NAMALWA (cell line): ENCODE measurements at places on chromosomes 1 and 21.

GRCh38 chr1:160810486-160810885 is 14.5 kb downstream of the LY9 start:
- no peak for DNase-seq

- DNase-seq: no peak
Measured at GRCh38 chr1:26861286-26861701, 1.7 kb upstream of the SFN start.

GRCh38 chr1:9279172-9279840 is 13.4 kb upstream of the SPSB1 start:
- no peak for DNase-seq

- no peak for DNase-seq
Measured at GRCh38 chr1:59879996-59880505, 46.5 kb downstream of the CYP2J2 start.

- no peak for DNase-seq
Measured at GRCh38 chr1:100100202-100100601, 32.5 kb downstream of the SASS6 start.

DNA sequence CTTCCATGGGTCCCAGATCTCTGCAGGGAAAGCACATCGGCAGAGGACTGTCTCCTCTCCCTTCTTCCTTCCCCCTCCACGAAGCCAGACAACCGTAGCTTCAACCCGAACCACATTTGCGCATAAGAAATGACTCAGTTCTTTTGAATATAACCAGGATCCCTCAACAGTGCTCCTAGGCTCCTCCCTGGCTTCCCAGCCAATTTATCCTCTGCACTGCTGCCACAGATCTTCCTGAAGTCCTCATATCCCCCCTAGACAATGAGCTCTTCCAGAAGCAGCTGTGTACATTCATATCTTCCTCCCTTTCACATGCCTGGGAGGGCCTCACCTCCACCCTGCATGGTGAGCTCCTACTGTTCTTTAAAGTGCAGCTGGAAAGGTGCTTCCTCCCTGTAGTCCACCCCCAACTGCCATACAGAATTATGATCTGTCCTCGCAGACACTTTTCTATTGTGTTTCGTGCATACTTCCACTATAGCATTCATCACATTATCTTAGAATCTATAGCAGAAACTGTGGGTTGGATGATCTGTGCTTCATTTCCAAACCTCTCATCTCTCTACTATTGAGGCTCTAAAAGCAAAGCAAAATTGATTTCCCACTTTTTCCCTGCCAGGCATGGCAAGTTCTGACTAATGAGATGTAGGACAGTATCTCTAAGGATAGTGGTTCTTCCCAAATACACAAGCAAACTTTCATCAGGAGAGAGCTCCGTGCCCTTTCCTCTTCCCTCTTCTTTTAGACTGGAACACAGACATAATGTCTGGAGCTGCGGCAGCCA is 179.3 kb upstream of the HMGB4 start:
- no peak for DNase-seq

GRCh38 chr1:101288491-101288944 is 51.7 kb downstream of the S1PR1 start:
- peak; percentile 85 for DNase-seq

DNA sequence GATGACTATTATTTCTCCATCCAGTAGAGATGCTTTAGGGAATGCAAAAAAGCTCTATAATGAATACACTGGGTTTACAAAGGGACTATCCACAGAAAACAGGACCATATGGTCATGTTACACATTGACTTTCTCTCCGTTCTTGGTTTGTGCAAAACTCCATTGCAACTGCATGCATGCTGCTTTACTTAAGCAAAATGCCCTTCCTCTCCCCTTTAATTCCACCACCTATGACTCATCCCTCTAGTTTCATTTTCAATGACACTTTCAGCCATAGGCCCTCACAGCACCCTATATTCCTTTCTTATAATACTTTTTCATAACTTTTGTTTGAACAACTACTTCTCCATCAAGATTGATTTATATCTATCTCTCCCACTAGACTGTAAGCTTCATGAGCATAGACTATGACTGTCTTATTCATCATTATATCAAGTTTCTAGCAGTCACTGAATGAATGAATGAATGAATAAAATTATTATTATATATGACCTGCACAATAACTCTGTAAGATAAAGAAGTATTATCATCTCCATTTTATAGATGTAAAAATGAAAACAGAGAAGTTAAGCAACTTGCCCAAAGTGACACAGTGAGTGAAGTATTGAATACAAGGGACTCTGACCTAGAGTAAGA is 248.9 kb downstream of the PLPP3 start:
- DNase-seq: no peak

- DNase-seq: no peak
Measured at GRCh38 chr1:201766131-201766866, 62.7 kb upstream of the IPO9 start.

- DNase-seq: no peak
Measured at GRCh38 chr1:203453016-203453415, 22.6 kb upstream of the PRELP start.

GRCh38 chr21:19776076-19776475 is 1222.1 kb upstream of the NCAM2 start:
- no peak for DNase-seq

GRCh38 chr1:12179111-12179519 is 12.3 kb downstream of the TNFRSF1B start:
- DNase-seq: no peak

DNA sequence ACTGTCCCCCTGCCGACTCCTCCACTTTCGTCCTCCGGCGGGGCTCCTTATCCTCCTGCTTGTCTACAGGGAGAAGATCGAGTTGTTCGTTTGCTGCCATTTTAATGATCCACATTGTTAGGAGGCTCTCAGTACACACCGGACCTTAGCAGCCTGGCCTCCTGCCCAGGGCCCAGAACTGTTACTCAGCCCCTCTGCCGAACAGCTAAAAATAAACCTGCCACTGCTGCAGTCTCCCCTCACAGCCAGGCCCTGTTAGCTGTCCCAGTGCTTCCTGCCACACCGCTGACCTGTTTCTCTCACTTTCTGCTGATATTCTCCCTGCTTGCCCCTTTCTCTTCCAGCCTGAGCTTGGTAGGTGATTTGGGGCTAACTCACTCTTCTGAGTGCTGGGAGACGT is 8.3 kb downstream of the MAPKAPK2 start:
- no peak for DNase-seq

- DNase-seq: no peak
Measured at GRCh38 chr1:57418971-57419370, 4.9 kb downstream of the DAB1 start.

DNA sequence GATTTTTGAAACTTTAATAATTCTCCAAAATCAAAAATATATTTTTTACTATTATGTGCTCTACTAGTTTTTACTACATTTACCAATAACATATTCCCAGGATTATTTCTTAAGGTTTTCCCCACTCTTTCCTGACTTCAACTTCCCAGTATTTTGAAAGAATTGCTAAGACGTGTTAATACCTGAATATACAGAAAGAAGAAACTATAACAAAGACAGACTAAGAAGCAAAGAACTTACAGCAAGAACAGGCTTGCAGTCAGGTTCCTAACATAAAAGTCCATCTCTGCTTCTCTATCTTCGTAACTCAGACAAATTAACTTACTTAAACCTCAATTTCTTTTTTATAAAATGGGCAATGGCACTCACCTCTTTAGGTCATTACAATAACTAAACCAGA is 63.2 kb downstream of the SRSF11 start:
- no peak for DNase-seq

- no peak for DNase-seq
Measured at GRCh38 chr1:167916766-167917511, 3.0 kb upstream of the ADCY10 start.
